ENCODE measurements at places on chromosomes 16 and 17.

DNA sequence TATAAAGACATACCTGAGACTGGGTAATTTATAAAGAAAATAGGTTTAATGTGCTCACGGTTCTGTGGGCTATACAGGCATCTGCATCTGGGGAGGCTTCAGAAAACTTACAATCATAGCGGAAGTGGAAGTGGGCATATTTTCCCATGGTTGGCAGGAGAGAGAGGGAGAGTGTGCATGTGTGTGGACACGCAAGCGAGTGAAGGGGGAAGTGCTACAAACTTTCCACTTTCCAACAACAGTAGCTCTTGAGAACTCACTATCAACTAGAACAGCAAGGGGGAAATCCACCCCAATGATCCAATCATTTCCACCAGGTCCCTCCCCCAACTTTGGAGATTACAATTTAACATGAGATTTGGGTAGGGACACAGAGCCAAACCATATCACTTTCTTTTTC lies 11.1 kb downstream of the TAOK1 start:
- no peak for DNase-seq

DNA sequence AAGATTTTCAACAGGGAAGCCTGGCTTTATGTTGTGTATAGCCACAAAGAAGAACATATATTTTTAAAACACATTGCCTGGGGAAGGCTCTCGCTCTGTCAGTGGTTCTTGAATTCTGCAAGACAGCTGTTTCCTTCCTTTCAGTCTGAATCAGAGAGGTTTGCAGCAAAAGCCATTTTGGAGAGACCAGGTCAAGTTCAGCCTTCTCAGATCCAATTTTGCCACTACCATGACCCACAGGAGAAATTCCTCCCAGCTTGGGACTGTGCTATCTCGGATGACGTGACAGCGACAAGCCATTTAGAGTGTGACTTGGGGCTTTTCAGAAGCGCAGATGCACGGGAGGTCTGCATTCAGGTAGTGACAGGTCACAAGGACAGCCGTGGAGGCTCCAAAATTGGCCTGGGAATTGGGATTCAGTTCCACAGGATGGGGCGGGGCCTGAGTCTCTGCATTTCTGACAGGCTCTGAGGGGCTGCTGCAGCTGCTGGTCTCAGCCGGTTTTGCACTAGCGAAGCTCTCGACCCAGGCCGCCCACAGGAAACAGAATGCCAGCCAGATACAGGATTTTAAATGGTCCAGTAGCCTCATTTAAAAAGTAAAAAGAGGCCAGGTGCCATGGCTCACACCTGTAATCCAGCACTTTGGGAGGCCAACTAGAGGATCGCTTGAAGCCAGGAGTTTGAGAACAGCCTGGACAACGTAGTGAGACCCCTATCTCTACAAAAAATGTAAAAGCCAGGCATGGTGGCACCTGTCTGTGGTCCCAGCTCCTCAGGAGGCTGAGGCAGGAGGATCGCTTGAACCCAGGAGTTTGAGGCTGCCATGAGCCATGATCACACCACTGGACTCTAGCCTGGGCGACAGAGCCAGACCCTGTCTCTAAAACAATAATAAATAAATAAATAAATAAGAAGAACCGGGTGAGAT lies 196.6 kb upstream of the CIBAR2 start:
- no peak for DNase-seq

GRCh38 chr16:68319185-68319908 lies 8.5 kb downstream of the PRMT7 start:
- no peak for DNase-seq

GRCh38 chr17:69501591-69502468 lies 87.3 kb downstream of the MAP2K6 start:
- no peak for DNase-seq

GRCh38 chr16:86683441-86684194 lies 105.3 kb downstream of the FOXL1 start:
- DNase-seq, result no peak

GRCh38 chr17:42667088-42667951 lies 8.2 kb downstream of the TUBG2 start:
- DNase-seq, result no peak

GRCh38 chr17:43169561-43170139 lies 1.4 kb upstream of the NBR1 start:
- no peak for DNase-seq

- DNase-seq, result no peak
Observed at GRCh38 chr17:35390156-35390555, 16.7 kb upstream of the SLFN11 start.

DNA sequence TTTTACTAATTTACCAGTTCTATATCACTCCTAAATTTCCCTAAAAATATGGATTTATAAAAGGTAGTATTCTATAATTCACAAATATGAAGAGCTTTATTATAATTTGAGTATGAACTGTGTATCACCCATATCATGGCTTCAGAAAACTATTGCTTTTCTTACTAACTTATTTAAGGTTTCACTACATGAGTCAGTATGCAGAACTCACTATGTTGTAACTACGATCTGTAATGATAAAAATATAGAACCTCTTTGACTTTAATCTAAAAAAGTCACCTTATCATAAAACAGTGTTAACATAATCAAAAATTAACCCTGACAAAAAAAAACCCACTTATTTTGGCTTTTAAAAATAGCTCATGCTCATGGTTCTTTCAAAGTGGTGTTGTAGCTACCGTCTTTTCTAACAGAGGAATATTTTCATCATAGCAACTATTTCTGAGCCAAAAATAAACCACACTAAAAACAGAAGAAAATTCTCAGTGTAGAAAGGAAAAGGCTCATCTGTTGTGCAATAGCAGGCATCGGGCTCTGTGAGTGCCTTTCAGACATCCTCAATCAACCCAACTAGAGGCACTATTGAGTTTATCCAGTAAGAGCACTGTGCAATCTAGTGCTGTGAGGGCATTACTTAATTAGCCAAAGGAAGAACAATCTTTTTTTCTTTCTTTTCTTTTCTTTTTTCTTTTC lies 42.1 kb downstream of the ITGAM start:
- DNase-seq, result no peak

DNA sequence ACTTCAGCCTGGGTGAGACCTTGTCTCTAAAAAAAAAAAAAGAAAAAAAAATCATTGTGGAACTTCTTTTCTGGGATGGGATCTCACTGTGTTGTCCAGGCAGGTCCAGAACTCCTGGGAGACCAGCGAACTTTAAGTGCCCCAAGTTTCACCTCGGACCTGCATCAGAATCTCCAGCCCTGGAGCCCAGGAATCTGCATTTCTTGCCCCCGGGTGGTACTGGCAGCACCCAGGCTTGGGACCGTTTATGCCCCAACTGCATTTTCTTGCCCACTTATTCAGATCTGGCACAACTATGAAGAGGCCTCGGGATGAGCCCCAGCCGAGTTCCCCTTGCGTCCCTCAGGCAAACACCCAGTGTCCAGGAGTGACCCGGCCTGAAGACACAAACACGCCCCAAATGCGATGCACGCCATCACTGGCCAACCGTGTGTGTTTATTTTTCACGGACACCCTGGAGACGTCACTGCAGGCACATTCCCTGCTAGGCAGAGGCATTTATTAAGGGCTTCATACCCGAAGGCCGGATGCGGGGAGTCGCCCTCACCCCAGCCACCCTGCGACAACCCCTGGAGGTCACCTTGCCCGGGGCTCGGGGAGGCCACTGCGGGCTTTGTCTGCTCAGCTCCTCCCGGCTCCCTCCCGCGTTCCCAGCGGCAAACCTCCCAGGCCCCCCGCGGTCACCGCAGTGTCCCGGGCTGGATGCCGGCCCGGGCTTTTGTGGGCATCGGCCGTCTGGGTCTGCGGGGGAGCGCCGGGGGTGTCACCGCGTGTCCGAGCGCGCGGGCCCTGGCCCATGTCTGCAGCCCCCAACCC lies 684 bp upstream of the SPIRE2 start:
- no peak for DNase-seq

GRCh38 chr17:70059071-70059470 lies 16.0 kb upstream of the KCNJ16 start:
- DNase-seq, result no peak

DNA sequence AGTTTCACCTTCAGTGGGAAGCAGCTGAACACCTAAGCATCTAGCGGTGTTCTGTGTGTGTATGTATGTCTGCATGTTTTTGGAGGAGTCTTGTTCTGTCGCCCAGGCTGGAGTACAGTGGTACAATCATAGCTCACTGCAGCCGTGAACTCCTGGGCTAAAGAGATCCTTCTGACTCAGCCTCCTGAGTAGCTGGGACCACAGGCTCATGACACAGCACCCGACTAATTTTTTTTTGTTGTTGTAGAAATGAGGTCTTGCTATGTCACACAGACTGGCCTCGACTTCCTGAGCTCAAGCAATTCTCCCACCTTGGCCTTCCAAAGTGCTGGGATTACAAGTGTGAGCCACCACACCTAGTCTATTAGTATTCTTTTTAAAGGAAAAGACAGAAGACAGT lies 30.2 kb upstream of the FAAP100 start:
- no peak for DNase-seq

- peak; percentile 3 for DNase-seq
Observed at GRCh38 chr16:85524630-85525419, 88.3 kb upstream of the GSE1 start.

GRCh38 chr16:90077757-90078578 lies 837 bp upstream of the PRDM7 start:
- no peak for DNase-seq

Measured in NCI-H2081 treated with DMSO at 0.1 percent for 48 hours (cell line).